ENCODE measurements at places on chromosomes 11 and 22. TPM values are rescaled to one million over a fixed set of nuclear protein-coding genes. Genes with fewer than 3 reads are reported as not detected.

DNA sequence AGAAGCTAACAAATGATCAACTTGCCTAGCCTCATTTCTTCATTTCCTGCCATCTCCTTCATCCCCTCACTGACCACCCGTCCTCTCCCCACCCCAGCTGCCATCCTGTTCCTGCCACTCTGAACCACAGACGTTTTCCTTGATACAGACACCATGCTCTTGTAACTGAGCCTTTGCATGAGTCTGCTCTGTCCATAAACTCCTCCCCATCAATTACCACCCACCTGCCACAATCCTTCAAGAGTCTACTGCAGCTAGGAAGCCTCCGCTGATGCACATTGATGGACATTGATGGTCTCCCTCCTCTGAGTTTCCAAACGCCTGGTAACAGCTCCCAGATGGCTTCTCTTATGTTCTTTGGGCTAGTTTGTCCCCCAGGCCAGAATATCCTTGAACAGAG, 193.8 kb downstream of the DBX1 start:
- H3K4me1 ChIP-seq: peaks cover 15% of the 10 kb centered on the region
- no peak overlapping the region for H3K27ac ChIP-seq
- no peak for DNase-seq
- H3K27me3 ChIP-seq: no peaks in the 10 kb centered on the region

DNA sequence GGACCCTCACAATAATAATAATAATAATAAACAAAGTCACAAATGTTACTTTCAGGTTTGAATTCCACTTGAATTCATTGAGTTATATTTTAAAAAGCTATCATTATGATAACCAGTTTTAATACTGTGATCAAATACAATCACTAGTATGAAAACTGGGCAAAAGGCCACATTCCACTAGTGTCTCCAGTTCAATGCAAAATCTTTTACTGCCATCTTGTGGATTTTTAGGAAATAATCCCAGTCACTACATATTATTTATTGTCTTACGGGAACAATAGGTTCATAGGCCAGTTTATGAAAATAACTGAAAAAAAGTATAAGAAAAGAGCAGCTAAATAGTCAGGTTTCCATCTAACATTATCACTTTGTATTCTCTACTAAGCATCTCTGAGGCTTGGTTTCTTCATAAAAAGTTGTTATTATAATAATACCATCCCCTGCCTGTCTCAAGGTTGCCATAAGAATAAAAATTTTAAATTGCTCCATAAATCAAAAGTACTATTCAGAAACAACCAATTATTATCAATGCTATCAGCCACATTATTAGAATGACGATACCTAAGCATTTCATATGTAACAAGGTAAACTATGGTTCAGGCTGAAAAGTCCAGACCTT, 533.9 kb upstream of the CCDC90B start:
- H3K4me1 ChIP-seq: no peaks in the 10 kb centered on the region
- H3K4me3 ChIP-seq: no peak overlapping the region
- H3K27ac ChIP-seq: no peak overlapping the region

- no peaks in the 10 kb centered on the region for H3K36me3 ChIP-seq
- H3K4me1 ChIP-seq: no peaks in the 10 kb centered on the region
- no peak overlapping the region for H3K27ac ChIP-seq
- H3K4me3 ChIP-seq: no peak overlapping the region
Measured at GRCh38 chr22:17235149-17235655, 16.0 kb upstream of the ADA2 start.

- no peak overlapping the region for H3K4me3 ChIP-seq
- H3K27me3 ChIP-seq: peaks cover 10% of the 10 kb centered on the region
- no peaks in the 10 kb centered on the region for H3K36me3 ChIP-seq
- no peak for DNase-seq
- no peak overlapping the region for H3K27ac ChIP-seq
Measured at GRCh38 chr22:32880893-32881596, 79.5 kb downstream of the TIMP3 start.

DNA sequence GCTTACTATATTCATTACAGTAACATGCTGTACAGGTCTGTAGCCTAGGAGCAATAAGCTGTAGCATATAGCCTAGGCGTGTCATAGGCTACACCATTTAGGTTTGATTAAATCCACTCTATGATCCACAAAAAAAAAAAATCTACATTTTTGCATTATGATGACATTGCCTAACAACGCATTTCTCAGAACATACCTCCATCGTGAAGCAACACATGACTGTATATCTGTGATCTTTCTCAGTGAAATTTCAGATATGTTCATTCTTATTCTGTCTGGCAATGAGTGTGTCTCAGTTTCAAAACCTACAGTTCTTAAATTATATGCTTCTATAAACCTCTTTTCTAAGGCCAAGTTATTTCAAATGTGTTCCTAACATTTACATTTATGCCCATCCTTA, 140.3 kb downstream of the CADM1 start:
- DNase-seq: no peak
- no peaks in the 10 kb centered on the region for H3K27me3 ChIP-seq
- no peak overlapping the region for H3K27ac ChIP-seq

DNA sequence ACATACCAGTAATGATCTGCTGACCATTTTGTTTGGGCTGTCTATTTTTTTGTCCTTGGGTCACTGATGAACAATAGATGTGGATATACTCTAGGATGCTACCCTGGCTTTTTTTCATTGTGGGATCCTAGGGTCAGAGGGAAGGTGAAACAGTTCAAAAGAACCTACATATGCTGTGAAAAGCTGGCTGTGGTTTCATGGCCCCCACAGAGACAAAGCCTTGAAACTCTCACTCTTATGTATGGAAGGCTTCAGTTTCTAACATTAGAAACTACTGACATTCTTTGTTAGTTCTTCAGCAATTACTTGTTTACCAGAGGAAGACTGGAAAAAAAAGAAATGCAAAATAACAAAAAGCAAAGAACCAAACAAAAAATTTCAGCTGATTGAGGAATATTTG, 250.7 kb downstream of the FAT3 start:
- no peak overlapping the region for H3K27ac ChIP-seq
- H3K4me3 ChIP-seq: no peak overlapping the region
- H3K4me1 ChIP-seq: no peaks in the 10 kb centered on the region
- DNase-seq: no peak
- no peaks in the 10 kb centered on the region for H3K36me3 ChIP-seq

DNA sequence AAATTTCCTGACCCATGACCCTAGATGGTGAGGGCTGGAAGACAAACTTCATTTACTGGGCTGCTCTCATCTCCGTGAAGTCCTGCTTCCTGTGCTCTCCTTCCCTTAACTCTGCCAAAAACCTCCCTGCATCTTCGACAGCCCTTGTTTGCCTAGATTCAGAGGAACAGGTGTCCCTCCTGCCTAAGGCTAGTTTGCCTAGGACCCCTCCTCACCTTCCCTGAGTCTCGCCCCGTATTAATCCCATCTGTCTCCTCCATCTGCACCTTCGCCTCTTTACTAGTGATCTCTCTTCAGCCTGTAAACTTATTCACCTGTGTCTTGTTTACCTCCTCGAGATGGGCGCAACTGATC, 33.1 kb downstream of the EIF3F start:
- peak overlapping the region; percentile 82 for H3K4me3 ChIP-seq
- H3K27ac ChIP-seq: peak overlapping the region; percentile 63
- H3K36me3 ChIP-seq: no peaks in the 10 kb centered on the region
- H3K4me1 ChIP-seq: peaks cover 33% of the 10 kb centered on the region
- DNase-seq: no peak

Gene ACR
- not detected for total RNA-seq

Gene DRD4
- not detected for total RNA-seq

- peak overlapping the region; percentile 47 for H3K27ac ChIP-seq
- no peak overlapping the region for H3K4me3 ChIP-seq
- H3K27me3 ChIP-seq: no peaks in the 10 kb centered on the region
Measured at GRCh38 chr11:77375107-77375506, 73.6 kb upstream of the GDPD4 start.

Gene SAA2
- total RNA-seq: under 0.01 TPM

- no peaks in the 10 kb centered on the region for H3K27me3 ChIP-seq
- H3K4me1 ChIP-seq: peaks cover 37% of the 10 kb centered on the region
- H3K36me3 ChIP-seq: peaks cover 71% of the 10 kb centered on the region
- DNase-seq: no peak
- peak overlapping the region; percentile 31 for H3K27ac ChIP-seq
- no peak overlapping the region for H3K4me3 ChIP-seq
Measured at GRCh38 chr11:9139628-9140357, 48.4 kb upstream of the SCUBE2 start.

DNA sequence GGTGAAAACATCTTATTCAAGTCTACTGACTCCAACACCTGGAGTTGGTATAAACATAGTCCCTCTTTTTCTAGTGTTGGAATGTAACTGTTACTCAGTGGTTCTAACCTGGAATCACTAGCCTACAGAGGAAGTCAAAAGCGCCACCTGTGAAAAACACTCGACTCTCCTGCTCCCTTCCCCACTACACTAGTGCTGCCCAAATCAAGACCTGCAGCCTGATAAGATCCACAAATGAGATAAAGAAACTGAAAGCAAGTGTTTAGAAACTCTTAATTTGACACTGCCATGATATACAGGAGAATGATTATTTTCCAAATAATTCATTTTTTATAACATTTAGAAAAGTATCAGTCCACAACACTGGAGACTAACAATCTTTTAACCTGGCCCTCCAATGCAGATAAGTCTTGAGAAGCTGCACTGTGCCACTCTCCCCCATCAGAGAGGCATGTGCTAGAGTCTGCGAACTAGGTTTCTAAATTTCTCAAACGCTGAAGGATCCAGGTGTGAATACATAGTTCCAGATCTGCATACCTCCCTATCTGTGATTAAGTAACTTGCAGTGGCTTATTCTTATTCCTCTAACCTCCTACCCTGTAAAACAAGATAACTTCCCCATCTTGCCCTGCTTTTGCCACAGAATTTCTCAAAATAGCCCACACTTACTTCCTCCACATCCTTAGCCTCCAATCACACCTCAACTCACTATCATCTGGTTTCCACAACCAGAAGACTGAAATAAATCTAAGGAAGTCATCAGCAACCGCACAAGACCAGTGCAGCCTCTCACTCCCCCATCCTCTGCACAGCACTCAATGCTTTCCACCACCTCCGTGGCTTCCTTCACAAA, 88.1 kb downstream of the RRAS2 start:
- no peak for DNase-seq
- H3K4me1 ChIP-seq: no peaks in the 10 kb centered on the region
- H3K4me3 ChIP-seq: no peak overlapping the region
- H3K27me3 ChIP-seq: no peaks in the 10 kb centered on the region
- no peak overlapping the region for H3K27ac ChIP-seq

Gene P2RY6
- total RNA-seq: 0.72 TPM

Gene GP1BB
- total RNA-seq: 1.8 TPM

GRCh38 chr11:85652786-85653447, 5.2 kb downstream of the TMEM126A start:
- H3K4me3 ChIP-seq: no peak overlapping the region
- no peak overlapping the region for H3K27ac ChIP-seq
- H3K4me1 ChIP-seq: peaks cover 7% of the 10 kb centered on the region
- H3K36me3 ChIP-seq: peaks cover 34% of the 10 kb centered on the region
- H3K27me3 ChIP-seq: no peaks in the 10 kb centered on the region

GRCh38 chr22:49570032-49570848, 257.4 kb downstream of the BRD1 start:
- H3K27ac ChIP-seq: no peak overlapping the region
- H3K27me3 ChIP-seq: no peaks in the 10 kb centered on the region
- no peaks in the 10 kb centered on the region for H3K36me3 ChIP-seq
- peak; percentile 46 for DNase-seq
- H3K4me3 ChIP-seq: no peak overlapping the region

Gene MRPL17
- 29.7 TPM for total RNA-seq

- H3K27ac ChIP-seq: no peak overlapping the region
- no peak overlapping the region for H3K4me3 ChIP-seq
- H3K4me1 ChIP-seq: no peaks in the 10 kb centered on the region
Measured at GRCh38 chr22:40070701-40071100, 75.9 kb downstream of the FAM83F start.

GRCh38 chr22:22925146-22925804, 37.7 kb downstream of the IGLL5 start:
- no peak for DNase-seq
- no peaks in the 10 kb centered on the region for H3K36me3 ChIP-seq
- H3K27ac ChIP-seq: no peak overlapping the region
- no peak overlapping the region for H3K4me3 ChIP-seq
- H3K27me3 ChIP-seq: no peaks in the 10 kb centered on the region

Gene PKDREJ
- total RNA-seq: not detected

DNA sequence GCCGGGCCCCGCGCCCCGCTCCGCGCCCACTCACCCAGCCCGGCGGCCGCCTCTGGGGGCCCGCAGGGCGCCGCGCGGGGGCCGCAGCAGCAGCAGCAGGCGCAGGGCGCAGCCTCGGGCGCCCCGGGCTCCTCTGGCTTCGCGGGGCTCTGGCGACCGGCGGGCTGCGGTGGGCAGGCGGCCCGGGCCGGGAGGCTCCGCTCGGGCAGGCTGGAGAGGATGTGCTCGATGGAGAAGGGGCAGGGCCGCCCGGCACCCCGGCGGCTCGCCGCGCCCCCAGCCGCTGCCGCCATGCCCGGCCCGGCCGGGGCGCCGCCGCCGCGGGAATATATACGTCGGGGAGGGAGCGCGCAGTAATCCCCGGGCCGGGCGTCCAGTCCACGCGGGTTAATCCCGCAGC, at the start of gene GSC2:
Gene GSC2, minus strand, starts transcription at position 302 of the 400 bp plus-strand sequence. Its CDS starts 9 bp downstream, at position 293.
- H3K27ac ChIP-seq: no peak within 1 kb of the TSS
- no peaks in the 10 kb centered on the region for H3K36me3 ChIP-seq
- H3K4me1 ChIP-seq: no peaks in the 10 kb centered on the region
- no peak within 1 kb of the TSS for H3K4me3 ChIP-seq
- H3K27me3 ChIP-seq: peaks cover 56% of the 10 kb centered on the region
- peak; percentile 79 for DNase-seq

DNA sequence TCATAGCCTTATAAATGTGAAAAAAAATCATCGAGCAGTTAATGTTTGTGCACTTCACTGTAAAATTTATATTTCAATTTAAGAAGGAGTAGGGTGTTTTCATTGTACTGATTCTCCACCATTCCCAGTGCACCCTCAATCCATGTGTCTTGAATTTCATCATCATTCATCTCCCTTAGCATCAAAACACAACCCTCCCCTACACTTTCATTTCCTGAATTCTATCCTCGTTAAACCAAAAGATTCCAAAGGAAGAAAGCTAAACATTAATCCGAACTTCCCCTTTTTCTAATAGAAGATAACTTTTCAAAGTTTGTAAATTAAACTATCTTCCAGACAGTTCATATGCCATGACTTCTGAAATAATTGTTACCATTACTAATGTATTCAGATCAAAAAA, 34.1 kb upstream of the OR8B8 start:
- H3K4me1 ChIP-seq: no peaks in the 10 kb centered on the region
- no peak for DNase-seq
- H3K27me3 ChIP-seq: no peaks in the 10 kb centered on the region
- H3K27ac ChIP-seq: no peak overlapping the region

Gene CHEK2
- total RNA-seq: 10.0 TPM

- DNase-seq: no peak
- H3K4me1 ChIP-seq: peaks cover 11% of the 10 kb centered on the region
- H3K27ac ChIP-seq: no peak overlapping the region
- H3K27me3 ChIP-seq: no peaks in the 10 kb centered on the region
Measured at GRCh38 chr11:74490941-74491340, 2.6 kb downstream of the LIPT2 start.

- no peak overlapping the region for H3K27ac ChIP-seq
- H3K27me3 ChIP-seq: peaks cover 7% of the 10 kb centered on the region
- no peaks in the 10 kb centered on the region for H3K4me1 ChIP-seq
- DNase-seq: no peak
- no peaks in the 10 kb centered on the region for H3K36me3 ChIP-seq
- no peak overlapping the region for H3K4me3 ChIP-seq
Measured at GRCh38 chr11:117702946-117703598, 93.9 kb downstream of the DSCAML1 start.

Measured in osteoblast (primary cell).